ENCODE measurements at places on chromosomes 16 and 17.
A peak's percentile ranks its signal among the peaks of the same experiment; 100 is the strongest.

DNA sequence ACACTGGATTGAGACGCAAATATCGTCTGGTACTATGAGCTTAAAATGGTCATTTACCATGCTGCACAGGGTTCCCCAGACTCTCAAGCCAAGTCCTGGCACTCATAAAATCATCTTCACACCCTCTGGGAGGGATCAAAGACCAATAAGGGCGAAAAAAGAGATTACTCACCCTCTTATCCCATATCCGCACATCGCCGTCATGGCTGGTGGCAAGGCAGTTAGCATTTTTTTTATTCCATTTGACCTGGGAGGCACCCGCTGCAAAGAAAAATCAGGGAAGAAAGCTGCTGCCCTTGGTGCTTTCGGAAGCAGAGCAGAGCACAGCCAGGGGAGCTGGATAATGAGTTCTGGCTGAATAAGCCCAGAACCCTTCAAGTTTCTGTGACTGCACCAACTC, 42.4 kb downstream of the WDR59 start:
- no peak for DNase-seq

GRCh38 chr17:31136319-31136718, 41.5 kb downstream of the NF1 start:
- DNase-seq = no peak

GRCh38 chr16:78390508-78391324, 291.3 kb downstream of the WWOX start:
- DNase-seq = no peak

DNA sequence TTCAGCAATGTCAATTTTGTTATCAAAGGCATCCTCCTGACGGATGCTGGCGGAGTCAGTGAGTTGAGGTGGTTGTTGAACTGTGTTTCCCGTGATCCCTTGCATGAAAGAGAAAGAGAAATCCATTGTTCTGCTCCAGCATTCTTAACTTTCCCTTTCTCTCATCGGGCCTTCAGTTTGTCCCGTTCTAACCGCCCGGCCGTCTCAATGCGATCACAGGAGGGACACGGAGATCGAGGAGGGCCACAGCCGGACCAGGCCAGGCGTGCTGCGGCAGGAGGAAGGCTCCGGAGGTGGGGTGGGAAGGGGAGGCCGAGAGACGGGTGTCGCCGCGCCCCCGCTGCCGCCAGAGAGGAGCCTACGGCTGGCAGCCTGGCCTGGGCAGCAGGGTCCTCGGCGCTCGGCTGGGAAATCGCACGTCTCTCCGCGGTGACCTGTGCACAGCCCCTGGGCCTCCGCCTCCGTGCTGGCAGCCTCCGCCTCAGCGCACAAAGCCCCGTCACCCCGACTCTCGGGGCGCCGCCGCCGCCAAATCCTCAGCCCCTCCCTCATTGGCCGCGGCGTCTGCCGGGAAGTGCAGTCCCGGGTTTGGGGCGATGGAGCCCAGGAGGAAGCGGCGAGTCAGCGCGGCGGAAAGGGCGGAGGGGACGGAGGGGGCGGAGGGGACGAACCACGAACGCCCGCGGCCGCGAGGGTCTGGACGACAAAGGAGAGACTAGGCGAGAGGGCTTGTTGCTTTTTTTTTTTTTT, 38.1 kb downstream of the SOST start:
- peak; percentile 82 for DNase-seq

DNA sequence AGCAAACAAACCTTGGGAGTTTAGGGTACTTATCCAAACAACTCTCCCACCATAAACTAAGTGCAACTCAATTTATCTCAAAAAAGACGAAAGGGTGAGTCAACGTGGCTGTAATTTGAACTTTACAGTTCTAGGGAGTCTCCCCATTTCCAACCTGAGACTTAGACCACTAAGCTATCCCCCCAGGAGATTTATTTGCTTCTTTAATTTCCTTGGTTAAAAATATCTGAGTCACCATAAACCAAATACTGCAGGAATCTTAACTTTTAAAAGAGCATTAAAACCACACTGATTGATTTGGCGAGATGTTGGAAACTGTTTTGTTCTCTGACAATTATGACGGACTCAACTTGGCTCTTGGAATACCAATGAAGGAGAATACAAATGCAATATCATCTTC, 299.3 kb upstream of the SOX9 start:
- DNase-seq = no peak

- no peak for DNase-seq
Measured at GRCh38 chr17:32596628-32597027, 109.8 kb downstream of the CDK5R1 start.

DNA sequence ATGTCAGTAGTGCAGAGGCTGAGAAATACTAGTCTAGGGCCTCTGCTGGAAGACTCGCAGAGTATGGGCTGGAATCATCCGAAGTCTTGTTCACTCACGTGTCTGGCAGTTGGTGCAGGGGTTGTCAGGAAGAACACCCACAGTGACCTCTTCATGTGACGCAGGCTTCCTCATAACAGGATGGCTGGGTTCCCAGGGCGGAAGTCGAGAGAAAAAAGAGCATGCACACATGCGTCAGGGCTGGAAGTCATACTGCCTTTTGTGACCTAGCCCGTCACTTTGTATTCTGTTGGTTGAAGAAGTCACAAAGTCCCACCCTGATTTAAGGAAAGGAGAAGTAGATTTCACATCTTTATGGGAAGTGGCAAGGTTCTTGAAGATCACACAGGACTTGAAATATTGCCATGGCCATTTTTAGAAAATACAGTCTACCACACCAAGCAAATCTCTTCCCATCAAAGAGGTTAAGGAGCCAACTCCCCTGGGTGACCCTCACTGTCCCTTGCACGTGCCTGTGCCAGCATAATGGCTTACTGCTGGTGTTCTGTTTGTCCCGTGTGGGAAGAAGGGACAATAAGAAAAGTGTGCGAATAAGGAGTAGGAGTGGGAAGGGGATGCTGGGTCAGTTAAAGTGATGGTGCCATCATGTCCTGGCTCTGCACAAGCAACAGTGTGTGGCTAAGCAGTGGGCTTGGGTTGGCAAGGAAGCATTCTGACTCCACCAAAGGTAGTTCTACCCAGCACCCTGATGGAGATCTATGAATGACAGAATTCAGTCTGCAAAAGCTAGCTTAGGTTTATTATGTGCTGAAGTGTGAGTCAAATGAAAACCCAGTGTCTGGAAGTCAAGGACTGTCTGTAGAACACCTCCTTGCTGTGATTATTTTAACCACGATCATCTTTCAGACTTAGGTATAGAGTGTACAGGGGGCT, 28.1 kb downstream of the HEATR3 start:
- no peak for DNase-seq

GRCh38 chr17:52824542-52824941, 666.0 kb upstream of the CA10 start:
- DNase-seq = no peak

DNA sequence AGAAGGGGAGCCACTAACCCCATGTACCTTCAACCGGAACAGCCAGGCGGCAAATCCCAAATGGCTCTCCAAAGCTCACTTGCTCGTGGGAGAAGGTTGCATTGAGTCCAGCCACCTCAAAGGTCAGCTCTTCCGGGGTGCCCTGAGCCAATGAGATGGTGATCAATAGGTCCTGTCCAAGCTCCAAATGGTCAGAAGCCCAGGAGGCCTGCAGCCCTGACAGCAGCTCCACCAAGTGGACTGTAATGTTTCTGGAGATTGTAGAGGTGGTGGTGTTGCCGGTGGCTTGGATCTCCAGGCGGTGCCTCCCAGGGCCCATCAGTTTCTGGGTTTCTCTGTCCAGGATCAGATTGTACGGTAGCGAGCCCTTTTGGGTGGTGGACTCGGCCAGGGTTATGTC, 39.9 kb upstream of the BCO1 start:
- no peak for DNase-seq

DNA sequence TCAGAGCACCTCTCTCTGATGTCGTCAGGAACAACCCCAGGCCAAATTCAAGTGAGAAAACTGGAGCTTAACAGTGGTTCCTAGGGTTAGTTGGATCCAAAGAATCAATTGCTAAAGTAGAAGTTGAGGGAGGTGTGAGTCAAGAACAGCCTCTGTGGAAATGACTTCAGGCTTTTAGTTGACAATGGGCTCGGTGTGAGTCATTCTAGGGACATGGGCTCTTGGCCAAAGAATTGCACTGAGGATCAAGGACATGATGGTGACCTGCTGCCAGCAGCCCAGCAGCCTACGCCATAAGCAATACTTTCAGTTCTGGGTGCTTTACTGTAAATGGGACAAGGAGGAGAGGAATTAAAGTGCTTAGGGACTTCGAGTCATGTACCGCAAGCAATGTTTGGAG, 32.1 kb upstream of the SMURF2 start:
- no peak for DNase-seq

DNA sequence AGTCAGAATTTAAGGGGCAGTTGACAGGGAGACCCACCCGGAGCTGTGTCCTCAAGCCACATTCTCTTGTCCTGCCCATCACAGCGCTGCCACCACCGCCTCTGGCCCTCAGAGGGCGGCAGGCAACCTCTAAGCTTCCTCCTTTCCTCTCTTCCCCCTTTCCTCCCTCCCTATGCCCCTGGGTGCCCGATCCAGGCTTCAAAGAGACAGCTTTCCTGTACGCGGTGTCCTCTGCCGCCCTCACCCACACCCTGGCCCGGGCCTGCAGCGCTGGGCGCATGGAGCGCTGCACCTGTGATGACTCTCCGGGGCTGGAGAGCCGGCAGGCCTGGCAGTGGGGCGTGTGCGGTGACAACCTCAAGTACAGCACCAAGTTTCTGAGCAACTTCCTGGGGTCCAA, 23.5 kb downstream of the WNT9B start:
- DNase-seq = no peak

DNA sequence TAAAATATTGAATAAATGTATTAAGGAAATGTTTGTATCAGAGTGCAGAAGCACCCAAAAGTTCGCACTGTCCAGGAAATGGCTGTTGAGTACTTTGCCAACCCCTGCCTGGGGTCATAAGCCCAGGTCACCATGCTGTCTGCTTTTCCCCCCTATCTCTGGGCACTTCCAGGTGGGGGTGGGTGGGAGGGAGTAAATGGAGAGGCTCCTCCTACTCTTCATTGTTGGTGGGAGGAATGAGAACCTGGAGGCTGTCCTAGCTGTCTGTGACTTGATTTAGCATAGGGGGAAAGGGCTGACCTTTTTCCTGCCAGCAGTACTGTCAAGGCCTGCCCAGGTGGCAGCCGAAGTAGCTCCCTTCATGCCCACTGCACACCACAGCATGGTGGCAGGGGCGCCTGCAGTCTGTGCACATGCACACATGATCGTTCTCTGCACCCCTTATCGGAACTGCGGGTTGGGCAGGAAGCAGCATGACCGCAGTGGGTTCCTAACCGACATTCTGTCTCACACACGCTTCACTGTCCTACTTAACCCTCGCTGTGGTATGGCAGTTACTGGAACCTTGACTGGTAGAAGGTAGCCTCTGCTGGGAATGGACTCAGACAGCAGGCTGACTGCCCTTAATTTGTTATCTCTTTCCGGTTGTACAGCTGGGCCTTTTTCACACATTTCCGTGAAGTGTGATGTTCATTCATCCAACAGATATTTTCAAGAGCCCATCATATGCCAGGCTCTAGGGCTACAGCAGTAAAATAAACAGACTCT, 41.5 kb downstream of the LDHD start:
- peak; percentile 72 for DNase-seq

DNA sequence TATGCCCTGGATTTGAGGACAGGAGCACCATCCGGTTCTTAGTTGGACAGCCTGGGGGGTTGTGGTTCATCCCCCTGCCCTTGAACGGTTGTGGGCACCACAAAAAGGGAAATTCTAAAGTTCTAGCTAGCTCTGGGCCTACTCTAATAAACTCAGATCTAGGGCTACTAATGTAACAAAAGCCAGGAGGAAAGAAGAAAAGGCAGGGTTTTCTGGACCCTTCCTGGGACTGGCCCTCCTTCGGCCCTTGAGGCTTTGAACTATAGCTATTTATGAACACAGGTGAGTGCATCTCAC, 15.1 kb downstream of the ETV4 start:
- no peak for DNase-seq

DNA sequence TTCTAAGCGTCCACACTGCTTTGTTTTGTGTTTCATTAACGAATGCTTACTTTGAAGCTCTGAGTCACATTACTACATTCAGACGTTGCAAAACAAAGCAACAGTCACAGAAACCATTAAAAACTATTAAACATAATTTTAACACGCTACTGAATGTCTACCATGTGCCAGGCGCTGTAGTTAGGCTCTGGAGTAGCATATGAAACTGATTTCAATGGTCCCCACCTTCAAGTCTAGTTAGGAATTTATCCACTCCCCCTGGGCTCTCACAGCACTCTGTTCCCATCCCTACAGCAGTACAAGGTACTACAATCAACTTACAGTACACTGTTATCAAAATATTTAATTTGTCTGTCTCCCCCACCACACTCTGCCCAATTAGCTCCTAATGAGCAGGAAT, 631 bp downstream of the UTP6 start:
- DNase-seq = no peak

- DNase-seq = no peak
Measured at GRCh38 chr17:60627124-60627523, 27.1 kb downstream of the PPM1D start.

DNA sequence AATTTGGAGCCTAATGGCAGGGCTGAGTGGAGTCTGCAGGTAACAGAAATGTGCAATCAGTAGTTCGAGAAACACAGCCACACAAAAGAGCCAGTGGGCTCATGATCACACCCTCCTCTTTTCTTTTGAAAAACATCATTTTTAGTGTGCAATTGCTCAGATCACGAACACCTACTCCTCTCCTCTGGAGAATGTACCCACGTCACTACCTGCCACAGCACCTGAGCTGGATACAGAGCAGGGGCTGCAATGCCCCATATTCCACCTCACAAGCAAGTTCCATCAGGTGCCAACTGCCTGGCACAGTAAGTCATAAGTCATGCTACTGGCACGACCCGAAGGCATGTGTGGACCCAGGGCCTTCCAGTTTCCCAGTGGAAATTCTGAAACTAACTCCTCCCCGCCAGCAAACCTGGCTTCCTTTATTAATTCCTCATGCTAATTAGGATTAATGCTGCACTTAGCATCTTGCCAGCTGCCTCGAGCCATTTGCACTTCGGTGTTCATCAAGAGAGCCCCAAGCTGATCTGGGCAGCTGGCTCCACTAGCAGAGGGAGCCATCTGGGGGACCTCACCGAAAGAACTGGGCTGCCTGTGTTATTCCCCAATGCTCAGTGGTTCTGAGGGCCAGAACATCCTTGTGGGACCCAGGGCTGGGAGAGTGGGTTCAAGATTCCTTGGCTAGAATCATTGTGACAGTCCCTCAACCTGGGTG, 2.4 kb downstream of the CACNG4 start:
- no peak for DNase-seq

DNA sequence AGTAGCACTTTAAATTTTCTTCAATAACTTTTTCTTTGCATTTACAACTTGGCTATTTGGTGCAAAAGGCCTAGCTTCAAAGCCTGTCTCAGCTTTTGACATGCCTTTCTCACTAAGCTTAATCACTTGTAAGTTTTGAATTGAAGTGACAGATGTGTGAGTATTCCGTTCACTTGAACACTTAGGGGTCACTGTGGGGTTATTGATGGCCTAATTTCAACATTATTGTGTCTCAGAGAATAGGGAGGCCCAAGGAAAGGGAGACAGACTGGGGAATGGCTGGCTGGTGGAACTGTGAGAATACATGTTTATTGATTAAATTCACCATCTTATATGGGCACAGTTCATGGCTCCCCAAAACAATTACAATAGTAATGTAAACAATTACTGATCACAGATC, 84.1 kb downstream of the TAOK1 start:
- DNase-seq = no peak
